ENCODE measurements at places on chromosomes 3 and 15. TPM values are rescaled to one million over a fixed set of nuclear protein-coding genes. Genes with fewer than 3 reads are reported as not detected.

COLQ gene
- total RNA-seq: 0.46 TPM

GOLGA8S gene
- total RNA-seq: 0.15 TPM

SLC25A38 gene
- total RNA-seq: 16.9 TPM

OIP5 gene
- 9.7 TPM for total RNA-seq

LRRC49 gene
- total RNA-seq: 10.0 TPM

GALNT15 gene
- total RNA-seq: 8.7 TPM

PGBD4 gene
- total RNA-seq: 1.4 TPM

ANKRD34C gene
- total RNA-seq: not detected

GPR27 gene
- not detected for total RNA-seq

GBE1 gene
- 137 TPM for total RNA-seq

LRRC31 gene
- not detected for total RNA-seq

THAP10 gene
- total RNA-seq: 1.9 TPM

CHRM5 gene
- not detected for total RNA-seq

P2RY14 gene
- total RNA-seq: not detected

LIPH gene
- not detected for total RNA-seq

CRYGS gene
- 0.65 TPM for total RNA-seq

CTDSPL gene
- total RNA-seq: 36.1 TPM

PLCH1 gene
- total RNA-seq: under 0.01 TPM

PLS1 gene
- total RNA-seq: 3.2 TPM

ENTPD3 gene
- total RNA-seq: not detected

KLHL40 gene
- not detected for total RNA-seq

SLTM gene
- 44.8 TPM for total RNA-seq

ANKRD63 gene
- not detected for total RNA-seq

CPLX3 gene
- total RNA-seq: not detected

SUMF1 gene
- 77.6 TPM for total RNA-seq

PLA2G4E gene
- not detected for total RNA-seq

SOX2 gene
- not detected for total RNA-seq

SPINK8 gene
- total RNA-seq: not detected

BUB1B gene
- 30.2 TPM for total RNA-seq

AADAC gene
- 0.15 TPM for total RNA-seq

ACOX2 gene
- 1.7 TPM for total RNA-seq

ERC2 gene
- 3.0 TPM for total RNA-seq

NAALADL2 gene
- total RNA-seq: 1.5 TPM

ZNF639 gene
- total RNA-seq: 54.4 TPM

BCL2A1 gene
- total RNA-seq: 2.3 TPM

C2CD4A gene
- total RNA-seq: 4.2 TPM

SCAANT1 gene
- not detected for total RNA-seq

OR4M2 gene
- total RNA-seq: not detected

CCDC54 gene
- not detected for total RNA-seq

ITIH1 gene
- not detected for total RNA-seq

LEKR1 gene
- not detected for total RNA-seq

NLGN1 gene
- 11.7 TPM for total RNA-seq

VPS13C gene
- total RNA-seq: 104 TPM

GUCA1C gene
- not detected for total RNA-seq

CRBN gene
- 68.4 TPM for total RNA-seq

IL12A gene
- total RNA-seq: 6.4 TPM

DNAJA4 gene
- total RNA-seq: 5.2 TPM

LRRIQ4 gene
- total RNA-seq: not detected

MAP4 gene
- total RNA-seq: 45.5 TPM

LMAN1L gene
- total RNA-seq: not detected

FSIP1 gene
- total RNA-seq: 0.97 TPM

ABI3BP gene
- 54.3 TPM for total RNA-seq

IL5RA gene
- total RNA-seq: not detected

MEGF11 gene
- not detected for total RNA-seq

All from epithelial cell of umbilical artery (primary cell).